NCI-H1694 treated with DMSO at 0.1 percent for 48 hours (cell line): ENCODE measurements at places on chromosomes 12 and 14.
A peak's percentile ranks its signal among the peaks of the same experiment; 100 is the strongest.

DNA sequence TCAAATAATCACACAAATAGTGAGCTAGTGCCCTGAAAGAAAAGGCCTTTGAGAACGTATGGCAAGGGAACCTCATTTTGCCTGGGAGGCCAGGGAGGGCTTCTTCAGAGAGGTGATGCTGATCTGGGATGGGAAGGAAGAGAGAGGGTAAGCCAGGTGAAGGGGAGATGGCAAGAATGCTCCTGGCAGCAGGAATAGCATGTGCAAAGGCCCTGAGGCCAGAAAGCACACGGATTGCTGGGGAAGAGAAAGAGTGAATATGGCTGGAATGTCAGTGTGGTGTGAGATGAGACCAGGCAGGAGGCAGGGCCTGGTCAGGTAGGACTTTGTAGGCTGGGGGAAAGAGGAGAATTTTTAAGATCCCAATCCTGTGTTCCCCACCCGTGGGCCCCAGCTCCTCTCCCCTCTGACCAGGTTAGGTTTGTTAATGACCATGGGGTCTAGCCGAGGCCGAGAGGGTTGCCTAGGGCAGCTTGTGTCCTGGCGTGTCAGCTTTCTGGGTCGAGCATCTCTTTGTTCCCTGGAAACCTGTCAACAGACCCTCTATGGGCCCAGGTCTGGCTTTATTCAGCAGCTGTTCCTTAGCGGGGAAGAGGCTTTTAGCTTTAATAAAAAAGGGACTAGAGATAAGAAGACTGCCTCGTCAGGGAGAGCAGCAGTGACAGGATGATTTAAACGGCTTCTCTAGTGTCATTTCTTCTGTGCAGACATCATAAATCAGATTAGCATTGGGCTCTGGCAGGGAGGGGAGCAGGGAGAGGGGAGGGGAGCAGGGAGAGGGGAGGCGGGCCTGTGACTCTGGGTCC is 123.4 kb downstream of the ADCK1 start:
- no peak for DNase-seq

DNA sequence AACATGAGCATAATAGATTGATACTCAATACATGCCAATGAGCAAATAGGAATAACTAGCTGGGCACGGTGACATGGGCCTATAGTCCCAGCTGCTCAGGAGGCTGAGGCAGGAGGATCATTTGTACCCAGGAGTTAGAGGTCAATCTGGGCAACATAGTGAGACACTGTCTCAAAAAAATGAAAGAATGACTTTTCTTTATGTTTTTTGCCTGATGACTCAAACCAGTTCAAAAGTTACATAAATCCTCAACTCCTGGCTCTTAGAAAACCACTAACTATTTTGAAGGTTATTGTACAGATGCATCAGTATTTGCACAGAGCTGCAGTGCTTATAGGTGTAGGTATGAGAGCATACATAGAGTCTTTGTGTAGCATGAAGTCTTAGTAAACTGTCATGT is 219.2 kb upstream of the RGS6 start:
- no peak for DNase-seq

- no peak for DNase-seq
Measured at GRCh38 chr14:73261075-73261474, 23.8 kb downstream of the PAPLN start.

GRCh38 chr14:68476212-68477109 is 316.4 kb downstream of the ZFP36L1 start:
- no peak for DNase-seq

DNA sequence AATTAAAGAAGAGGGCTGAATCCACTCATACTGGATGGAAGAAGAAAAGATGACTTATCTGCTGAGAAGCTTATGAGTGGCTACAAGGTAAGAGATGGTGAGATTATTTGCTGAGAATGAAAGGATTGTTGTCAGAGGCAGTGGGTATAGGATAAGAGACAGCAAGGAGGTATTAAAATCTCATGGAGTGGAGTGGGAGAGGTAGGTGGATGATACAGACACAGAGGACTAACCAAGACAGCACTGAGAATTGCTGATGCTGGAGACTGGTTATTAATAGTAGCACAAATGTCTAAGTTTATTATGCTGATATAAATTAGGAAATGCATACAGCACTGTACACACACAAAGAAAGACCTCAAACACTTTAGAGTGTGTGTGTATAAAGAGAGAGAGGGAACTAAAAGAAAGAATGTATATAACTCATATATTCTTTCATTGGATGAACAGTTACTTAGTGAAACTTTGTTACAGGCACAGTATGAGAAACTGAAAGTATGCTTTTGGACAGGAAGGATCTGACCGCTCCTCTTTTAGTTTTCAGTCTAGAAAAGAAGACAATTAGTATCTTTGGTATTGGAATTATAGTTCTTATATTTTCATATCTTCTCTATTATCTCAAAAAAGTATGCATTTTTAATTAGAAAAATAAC is 543.1 kb downstream of the LRFN5 start:
- no peak for DNase-seq

DNA sequence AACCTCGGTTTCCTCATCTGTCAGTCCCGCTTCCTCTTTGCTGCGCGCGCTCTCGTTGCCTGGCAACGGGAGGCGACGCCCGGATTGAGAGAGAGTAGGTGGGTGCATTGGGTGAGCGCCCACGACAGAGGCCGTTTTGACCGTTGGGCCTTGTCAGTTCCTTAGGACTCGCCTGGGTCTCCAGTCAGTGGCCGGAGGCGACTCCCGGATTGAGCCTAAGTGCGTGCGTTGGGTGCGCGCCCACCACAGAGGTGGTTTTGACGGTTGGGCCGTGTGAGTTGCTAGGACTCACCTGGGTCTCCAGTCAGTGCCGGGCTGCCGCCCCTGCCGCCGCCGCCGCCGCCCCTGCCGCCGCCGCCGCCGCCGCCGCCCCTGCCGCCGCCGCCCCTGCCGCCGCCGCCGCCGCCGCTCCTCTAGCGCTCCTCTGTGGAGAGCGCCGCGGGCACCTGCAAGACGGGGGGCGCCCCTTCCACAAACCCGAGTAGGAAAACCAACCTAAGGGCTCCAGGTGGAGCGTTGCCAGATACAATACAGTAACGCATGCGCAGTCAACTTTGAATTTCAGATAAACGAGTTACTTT is 37.2 kb downstream of the APOBEC1 start:
- DNase-seq = no peak

GRCh38 chr12:131372171-131372475 is 338.8 kb upstream of the SFSWAP start:
- no peak for DNase-seq

DNA sequence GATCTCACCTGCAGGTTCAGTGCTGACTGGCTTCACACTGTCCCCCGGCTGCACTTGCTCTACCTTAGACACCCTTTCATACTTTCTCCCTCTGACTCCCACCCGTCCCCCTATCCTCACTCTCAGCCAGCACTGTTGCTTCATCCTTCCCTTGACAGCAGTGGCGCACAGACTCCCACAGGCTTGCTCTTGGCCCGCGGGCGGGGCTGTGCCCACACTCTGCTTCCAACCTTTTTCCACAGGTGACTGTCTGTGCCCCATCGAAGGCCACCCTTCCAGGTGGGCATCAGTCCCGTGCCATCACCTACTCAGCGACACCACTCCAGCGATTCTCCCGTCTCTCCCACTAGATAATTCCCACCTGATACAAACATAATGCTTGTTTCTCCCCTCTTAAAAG is 1.0 kb upstream of the RPS6KL1 start:
- no peak for DNase-seq

DNA sequence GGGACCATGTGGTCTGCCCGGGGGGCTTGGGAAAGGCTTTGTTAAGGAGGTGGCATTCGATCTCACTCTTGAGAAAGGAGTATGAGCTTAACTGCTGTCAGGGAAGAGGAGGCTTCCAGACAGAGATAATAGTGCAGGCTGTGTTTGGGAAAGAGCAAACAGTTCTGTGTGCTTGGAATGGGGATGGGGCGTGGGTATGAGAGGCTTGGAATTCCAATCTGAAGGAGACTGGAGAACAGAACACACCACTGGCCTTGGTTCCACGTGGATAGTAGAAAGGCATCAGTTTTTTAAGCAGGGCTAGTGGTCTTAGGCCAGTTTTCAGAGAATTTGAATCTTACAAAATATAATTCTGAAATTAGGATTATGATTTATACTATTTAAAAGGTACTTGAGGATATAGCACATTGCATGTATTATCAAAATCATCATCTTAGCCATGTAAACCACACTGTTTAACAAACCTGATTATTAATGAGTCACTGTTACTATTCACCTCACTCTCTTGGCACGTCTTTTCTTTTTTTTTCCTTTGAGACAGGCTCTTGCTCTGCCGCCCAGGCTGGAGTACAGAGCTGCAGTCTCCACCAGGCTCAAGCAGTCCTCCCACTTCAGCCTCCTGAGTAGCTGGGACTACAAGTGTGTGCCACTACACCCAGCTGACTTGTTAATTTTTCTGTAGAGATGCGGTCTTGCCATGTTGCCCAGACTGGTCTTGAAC is 38.5 kb upstream of the KCNK13 start:
- DNase-seq = no peak

GRCh38 chr12:99367181-99367580 is 280.4 kb upstream of the GARIN6 start:
- DNase-seq = no peak

DNA sequence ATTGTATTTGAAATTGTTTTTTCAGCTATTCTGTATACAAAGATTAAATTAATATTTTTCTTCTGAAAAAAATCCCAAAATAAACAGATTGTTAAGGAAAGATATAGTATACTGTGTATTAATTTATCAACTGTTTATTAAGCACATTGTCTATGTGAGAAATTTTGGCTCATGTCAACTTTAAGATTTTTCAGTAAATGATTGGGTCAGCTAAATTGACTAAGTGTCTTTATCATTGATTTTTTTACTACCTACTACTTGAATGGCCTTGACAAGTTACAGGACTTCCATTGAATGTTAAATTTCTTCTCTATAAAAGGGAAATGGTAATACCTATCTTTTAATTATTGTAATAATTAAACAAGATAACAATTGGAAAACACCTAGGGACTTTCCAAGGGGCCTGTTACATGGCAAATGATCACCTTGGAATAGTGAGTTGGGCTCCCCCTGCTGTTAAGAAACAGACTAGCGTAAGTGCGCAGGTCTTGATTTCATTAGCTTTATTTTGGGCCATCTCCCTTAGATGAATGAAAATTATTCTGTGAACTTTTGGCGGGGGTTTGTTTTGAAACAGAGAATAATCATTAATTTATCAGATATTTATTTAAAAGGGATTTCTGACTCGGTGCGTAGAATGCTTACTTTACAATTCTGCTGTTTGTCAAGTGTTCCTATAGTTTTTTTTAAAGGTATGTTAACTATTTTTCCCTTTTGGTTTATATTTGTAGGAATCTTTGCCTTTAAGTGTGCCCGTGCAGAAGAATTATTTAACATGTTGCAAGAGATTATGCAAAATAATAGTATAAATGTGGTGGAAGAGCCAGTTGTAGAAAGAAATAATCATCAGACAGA is 14.5 kb upstream of the CCT2 start:
- peak; percentile 24 for DNase-seq

- no peak for DNase-seq
Measured at GRCh38 chr12:6830286-6830890, 2.2 kb downstream of the P3H3 start.

DNA sequence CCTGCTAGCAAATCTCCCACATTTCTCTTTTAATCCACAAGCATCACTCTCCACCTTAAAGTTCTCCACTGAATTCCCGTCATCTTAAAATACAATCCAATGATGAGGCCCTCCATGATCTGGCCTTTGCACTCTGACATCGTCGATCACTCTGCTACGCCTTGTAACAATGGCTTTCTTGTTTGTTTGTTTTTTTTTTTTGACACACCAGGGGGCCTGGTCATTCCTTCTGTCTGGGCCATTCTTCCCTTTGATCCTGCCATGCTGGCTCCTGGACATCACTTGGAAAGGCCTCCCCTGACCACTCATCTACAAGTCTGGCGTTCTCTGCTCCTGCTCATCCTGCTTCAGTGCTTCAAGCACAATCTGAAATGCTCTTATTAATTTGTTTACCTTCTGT is 233.5 kb downstream of the PPM1H start:
- no peak for DNase-seq

GRCh38 chr14:75334549-75335051 is 56.0 kb downstream of the FOS start:
- no peak for DNase-seq

DNA sequence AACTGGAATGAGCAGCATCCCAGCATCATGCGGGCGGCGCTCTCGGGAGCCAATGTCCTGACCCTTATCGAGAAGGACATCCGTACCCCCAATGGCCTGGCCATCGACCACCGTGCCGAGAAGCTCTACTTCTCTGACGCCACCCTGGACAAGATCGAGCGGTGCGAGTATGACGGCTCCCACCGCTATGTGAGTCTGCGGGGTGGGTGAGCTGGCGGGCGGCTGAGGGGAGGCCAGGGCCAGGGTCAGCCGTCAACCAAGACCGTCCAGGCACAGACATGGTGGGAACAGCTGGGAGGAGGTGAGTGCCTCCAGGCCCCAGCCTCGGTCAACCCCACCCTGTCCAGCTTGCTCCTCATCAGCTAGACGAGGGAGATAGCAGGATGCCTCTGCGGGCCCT is 25.8 kb upstream of the NXPH4 start:
- DNase-seq = no peak

DNA sequence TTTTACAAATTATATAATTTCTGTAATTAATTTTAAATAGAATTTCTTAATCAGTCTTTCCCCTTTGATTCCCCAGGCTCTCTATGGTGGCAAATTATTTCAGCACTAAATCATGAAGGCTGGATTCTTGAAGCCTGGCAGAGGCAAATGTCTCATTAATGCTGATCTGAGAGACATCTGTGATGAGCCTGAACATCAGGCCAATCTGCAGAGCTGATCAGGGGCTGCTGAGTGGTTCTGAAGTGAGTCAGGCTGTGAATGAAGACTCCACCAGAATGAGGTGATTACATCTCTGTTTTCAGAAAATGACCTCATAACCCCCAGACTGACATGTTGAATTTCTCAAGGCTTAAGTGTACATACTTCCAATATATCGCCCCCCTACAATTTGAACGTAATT is 124.2 kb upstream of the MIS18BP1 start:
- DNase-seq = no peak

GRCh38 chr12:121651320-121651719 is 18.1 kb downstream of the MORN3 start:
- DNase-seq = no peak

DNA sequence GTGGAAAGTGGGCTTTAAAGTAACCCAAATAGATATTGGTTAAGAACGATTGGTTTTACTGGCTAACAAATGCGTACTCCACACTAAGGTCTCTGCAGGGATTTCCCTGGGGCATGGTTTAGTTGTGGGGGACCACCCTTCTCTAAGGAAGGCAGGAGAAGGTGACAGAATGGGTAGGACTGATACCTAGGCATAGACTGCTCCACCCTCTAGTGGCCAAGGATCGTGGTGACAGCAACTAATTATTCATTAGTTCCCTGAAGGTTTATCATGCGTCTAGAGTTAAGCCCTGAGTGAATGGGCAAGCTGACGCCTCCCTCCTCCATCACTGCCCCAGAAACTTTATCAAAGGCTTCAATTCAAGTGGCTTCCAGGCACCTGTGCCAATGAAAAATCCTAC is 9.1 kb downstream of the FAM181A start:
- peak; percentile 51 for DNase-seq

- DNase-seq = no peak
Measured at GRCh38 chr14:45140661-45141187, 5.0 kb downstream of the FANCM start.

- DNase-seq = no peak
Measured at GRCh38 chr12:92063641-92064040, 82.0 kb downstream of the BTG1 start.

GRCh38 chr12:25264114-25264513 is 13.4 kb upstream of the KRAS start:
- no peak for DNase-seq
